ENCODE measurements at places on chromosomes 3 and 15. TPM values are rescaled to one million over a fixed set of nuclear protein-coding genes. Genes with fewer than 3 reads are reported as not detected.
A peak's percentile ranks its signal among the peaks of the same experiment; 100 is the strongest.

- H3K27ac ChIP-seq = no peak overlapping the region
- H3K27me3 ChIP-seq = no peaks in the 10 kb centered on the region
- peaks cover 3% of the 10 kb centered on the region for H3K4me1 ChIP-seq
Measured at GRCh38 chr3:66354001-66354400, 133.2 kb downstream of the SLC25A26 start.

- no peak overlapping the region for H3K4me3 ChIP-seq
- H3K27ac ChIP-seq = no peak overlapping the region
- DNase-seq = no peak
- H3K27me3 ChIP-seq = no peaks in the 10 kb centered on the region
- H3K36me3 ChIP-seq = no peaks in the 10 kb centered on the region
- peaks cover 13% of the 10 kb centered on the region for H3K4me1 ChIP-seq
Measured at GRCh38 chr15:51973775-51974174, 2.2 kb upstream of the LEO1 start.

GRCh38 chr3:156547637-156548036 is 7.3 kb downstream of the SSR3 start:
- H3K36me3 ChIP-seq = peaks cover 93% of the 10 kb centered on the region
- peak overlapping the region; percentile 98 for H3K27ac ChIP-seq
- peaks cover 62% of the 10 kb centered on the region for H3K4me1 ChIP-seq
- no peaks in the 10 kb centered on the region for H3K27me3 ChIP-seq
- no peak overlapping the region for H3K4me3 ChIP-seq

- H3K36me3 ChIP-seq = no peaks in the 10 kb centered on the region
- no peak overlapping the region for H3K4me3 ChIP-seq
- no peaks in the 10 kb centered on the region for H3K27me3 ChIP-seq
- peak; percentile 93 for DNase-seq
- H3K4me1 ChIP-seq = peaks cover 9% of the 10 kb centered on the region
Measured at GRCh38 chr15:73908030-73908821, 18.0 kb upstream of the LOXL1 start.

DNA sequence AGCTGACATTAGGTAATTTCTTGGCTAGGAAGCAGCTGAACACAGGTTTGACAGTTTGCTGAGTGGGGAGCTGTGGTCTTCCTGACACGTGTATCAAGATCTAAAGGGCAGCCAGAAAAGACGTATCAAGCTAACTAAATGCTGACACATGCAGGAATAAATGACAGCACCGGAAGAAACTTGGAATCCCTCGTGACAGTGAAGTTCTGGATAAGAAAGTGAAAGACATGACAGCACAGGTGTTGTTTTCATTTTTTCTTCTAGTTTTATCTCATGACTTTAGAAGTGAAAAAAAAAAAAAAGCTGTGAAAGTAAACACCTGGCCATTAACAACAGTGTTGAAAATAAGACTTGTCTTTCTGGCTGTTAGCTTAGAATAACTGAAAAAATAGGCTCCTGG is 48.7 kb downstream of the FGF7 start:
- no peaks in the 10 kb centered on the region for H3K27me3 ChIP-seq
- no peak overlapping the region for H3K4me3 ChIP-seq
- no peak overlapping the region for H3K27ac ChIP-seq
- peaks cover 17% of the 10 kb centered on the region for H3K36me3 ChIP-seq
- DNase-seq = no peak

DNA sequence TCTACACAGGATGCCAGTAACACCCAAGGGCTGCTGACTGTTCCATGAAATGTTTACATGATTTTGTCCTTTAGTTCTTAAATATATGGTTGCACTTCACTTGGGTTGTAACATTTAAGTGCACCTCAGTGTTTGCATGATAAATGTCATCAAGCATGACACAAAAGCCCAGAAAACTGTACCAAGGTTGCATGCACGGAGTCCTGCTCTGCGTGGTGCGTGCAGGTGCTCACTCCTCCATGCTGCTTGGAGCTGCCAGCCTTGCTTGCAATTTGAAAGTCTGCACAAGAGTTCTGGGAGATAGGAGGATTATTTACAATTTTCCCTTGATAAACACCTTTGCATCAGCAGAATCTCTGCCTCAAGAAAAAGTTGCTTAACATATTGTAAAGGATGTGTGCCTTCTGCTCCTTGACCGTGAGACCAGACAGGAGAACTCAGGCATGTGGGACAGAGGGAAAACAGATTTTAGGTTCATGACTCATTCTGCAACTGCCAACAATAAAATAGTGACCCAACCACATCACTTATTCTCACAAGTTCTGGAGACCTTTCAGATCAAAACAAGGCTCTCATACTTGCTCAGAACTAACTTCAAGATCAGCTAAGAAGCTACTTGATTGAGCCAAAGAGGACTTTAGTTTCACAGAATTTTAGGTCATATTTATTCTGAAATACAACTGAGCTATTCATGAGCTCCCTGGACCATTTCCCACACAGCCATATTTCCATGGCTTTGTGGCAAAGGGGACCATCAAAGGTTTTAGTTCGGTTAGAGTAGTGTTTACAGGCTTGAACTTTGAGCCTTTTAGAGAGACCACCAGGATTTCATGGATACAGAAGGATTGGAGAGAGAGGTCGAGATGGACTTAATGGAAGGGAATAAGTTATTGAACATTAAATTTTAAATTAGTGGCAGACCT is 128.4 kb upstream of the ZBED2 start:
- peak; percentile 47 for DNase-seq
- peak overlapping the region; percentile 68 for H3K27ac ChIP-seq
- no peaks in the 10 kb centered on the region for H3K27me3 ChIP-seq
- H3K36me3 ChIP-seq = no peaks in the 10 kb centered on the region

- no peaks in the 10 kb centered on the region for H3K27me3 ChIP-seq
- peak overlapping the region; percentile 84 for H3K27ac ChIP-seq
- peaks cover 31% of the 10 kb centered on the region for H3K36me3 ChIP-seq
Measured at GRCh38 chr3:47825590-47825989, 22.7 kb downstream of the DHX30 start.

SCG5 gene
- total RNA-seq = 9.0 TPM

GRCh38 chr3:149781741-149782140 is 10.6 kb downstream of the ANKUB1 start:
- no peaks in the 10 kb centered on the region for H3K36me3 ChIP-seq
- peaks cover 11% of the 10 kb centered on the region for H3K4me1 ChIP-seq
- H3K27me3 ChIP-seq = no peaks in the 10 kb centered on the region
- no peak overlapping the region for H3K27ac ChIP-seq
- DNase-seq = no peak
- H3K4me3 ChIP-seq = no peak overlapping the region

DNA sequence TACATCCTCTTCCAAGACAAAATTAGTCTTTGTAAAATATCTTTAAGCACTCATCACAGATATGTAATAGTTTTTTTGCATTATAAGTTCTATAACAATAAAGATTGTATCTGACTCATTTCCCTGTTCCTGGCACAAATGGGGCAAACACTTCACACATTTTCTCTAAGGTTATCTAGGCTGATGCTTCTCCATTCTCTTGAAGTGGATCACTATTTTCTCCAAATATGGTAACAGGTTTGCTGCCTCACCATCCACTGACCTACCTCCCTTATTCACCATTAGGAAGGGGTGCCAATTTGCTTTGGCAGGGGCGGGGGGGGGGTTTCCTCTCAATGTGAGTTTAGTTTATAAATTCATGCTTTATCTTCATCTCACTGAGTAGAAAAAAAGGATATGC is 767.7 kb upstream of the LMCD1 start:
- no peak overlapping the region for H3K4me3 ChIP-seq
- H3K36me3 ChIP-seq = no peaks in the 10 kb centered on the region

GRCh38 chr15:58077427-58077826 is 11.9 kb upstream of the ALDH1A2 start:
- peaks cover 34% of the 10 kb centered on the region for H3K27me3 ChIP-seq
- H3K4me1 ChIP-seq = no peaks in the 10 kb centered on the region
- DNase-seq = no peak
- H3K4me3 ChIP-seq = no peak overlapping the region
- no peaks in the 10 kb centered on the region for H3K36me3 ChIP-seq
- no peak overlapping the region for H3K27ac ChIP-seq

- H3K27me3 ChIP-seq = no peaks in the 10 kb centered on the region
- no peaks in the 10 kb centered on the region for H3K36me3 ChIP-seq
- H3K27ac ChIP-seq = no peak overlapping the region
- H3K4me1 ChIP-seq = peaks cover 3% of the 10 kb centered on the region
- H3K4me3 ChIP-seq = no peak overlapping the region
Measured at GRCh38 chr3:69692761-69693160, 46.5 kb upstream of the MITF start.

GRCh38 chr3:30286811-30287210 is 319.6 kb upstream of the TGFBR2 start:
- peak; percentile 31 for DNase-seq
- H3K36me3 ChIP-seq = no peaks in the 10 kb centered on the region
- peak overlapping the region; percentile 67 for H3K27ac ChIP-seq
- peaks cover 48% of the 10 kb centered on the region for H3K4me1 ChIP-seq
- no peak overlapping the region for H3K4me3 ChIP-seq
- H3K27me3 ChIP-seq = no peaks in the 10 kb centered on the region

LRRIQ4 gene
- 0.29 TPM for total RNA-seq

GRCh38 chr3:182440101-182440500 is 353.2 kb upstream of the ATP11B start:
- no peak overlapping the region for H3K27ac ChIP-seq
- no peaks in the 10 kb centered on the region for H3K36me3 ChIP-seq
- H3K27me3 ChIP-seq = no peaks in the 10 kb centered on the region

DNA sequence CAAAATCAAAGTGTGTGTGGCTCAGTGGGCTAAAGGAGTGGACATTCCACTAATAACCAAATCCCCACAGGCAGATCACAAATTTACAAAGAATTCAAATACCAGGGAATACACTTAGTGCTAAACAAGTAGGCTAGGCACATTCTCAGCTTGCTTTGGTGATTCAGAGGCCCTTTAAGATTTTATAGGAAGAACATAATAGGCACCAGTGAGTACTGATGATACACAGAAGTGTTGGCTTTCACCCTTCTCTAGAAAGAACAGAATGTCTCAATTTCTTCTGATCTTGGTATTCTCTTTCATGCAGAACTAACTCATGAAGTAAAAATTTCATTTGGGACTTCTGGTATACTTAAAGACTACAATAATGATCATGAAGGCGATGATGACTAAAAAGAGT is 55.0 kb downstream of the POLR2M start:
- no peak overlapping the region for H3K4me3 ChIP-seq
- no peak for DNase-seq
- no peak overlapping the region for H3K27ac ChIP-seq
- H3K36me3 ChIP-seq = no peaks in the 10 kb centered on the region
- H3K4me1 ChIP-seq = no peaks in the 10 kb centered on the region

GRCh38 chr15:74525309-74525708 is 15.7 kb upstream of the ARID3B start:
- no peaks in the 10 kb centered on the region for H3K36me3 ChIP-seq
- DNase-seq = no peak
- H3K4me3 ChIP-seq = no peak overlapping the region
- H3K27me3 ChIP-seq = no peaks in the 10 kb centered on the region
- no peak overlapping the region for H3K27ac ChIP-seq

MST1R gene
- 0.72 TPM for total RNA-seq

C3orf18 gene
- 18.8 TPM for total RNA-seq

DNA sequence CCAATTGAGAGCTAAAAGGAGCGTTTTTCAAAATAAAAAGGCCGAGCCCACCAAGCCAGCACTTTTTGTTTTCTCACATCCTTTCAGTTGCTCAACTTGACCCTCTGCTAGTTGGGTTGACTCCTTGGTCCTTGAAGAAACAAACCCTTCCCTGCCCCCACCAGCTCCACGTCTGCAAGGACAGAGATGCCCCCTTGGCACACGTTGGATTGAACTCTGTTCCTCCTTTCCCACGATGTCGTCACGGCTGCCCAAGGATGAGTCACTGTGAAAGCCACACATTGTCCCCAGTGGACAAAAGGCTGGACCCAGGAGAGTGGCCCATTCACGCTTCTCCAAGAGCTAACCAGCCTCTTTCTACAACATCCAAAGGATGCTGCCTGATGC is 43.0 kb upstream of the SPATA12 start:
- H3K4me3 ChIP-seq = no peak overlapping the region
- H3K36me3 ChIP-seq = no peaks in the 10 kb centered on the region
- no peaks in the 10 kb centered on the region for H3K27me3 ChIP-seq
- H3K27ac ChIP-seq = peak overlapping the region; percentile 19
- DNase-seq = no peak

GRCh38 chr15:64127521-64128270 is 23.8 kb upstream of the SNX22 start:
- no peak overlapping the region for H3K27ac ChIP-seq
- no peak overlapping the region for H3K4me3 ChIP-seq
- DNase-seq = no peak

DNA sequence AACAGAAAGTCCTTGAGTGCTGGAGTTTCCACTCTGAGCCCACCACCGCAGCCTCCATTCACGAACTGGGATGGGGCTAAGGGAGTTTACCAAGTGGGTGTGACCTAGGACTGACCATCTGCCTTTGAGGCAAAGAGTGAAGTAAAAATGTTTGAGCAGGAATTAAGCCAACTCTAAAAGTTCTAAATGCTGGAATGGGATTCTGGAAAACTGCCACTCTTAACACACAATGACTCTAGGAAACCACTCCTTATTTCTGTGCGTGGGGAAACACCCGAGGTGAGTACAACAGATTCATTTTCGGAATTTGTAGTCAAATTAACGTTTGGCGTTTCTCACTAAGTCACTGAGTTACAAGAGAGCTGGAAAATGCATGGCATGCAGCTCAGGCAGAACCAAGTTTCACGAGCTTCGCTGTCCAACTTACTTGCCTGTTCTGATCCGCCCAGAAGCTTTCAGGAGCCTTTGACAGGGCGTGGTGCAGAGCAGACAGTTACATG is 31.6 kb downstream of the ISL2 start:
- no peaks in the 10 kb centered on the region for H3K4me1 ChIP-seq
- H3K4me3 ChIP-seq = no peak overlapping the region
- no peaks in the 10 kb centered on the region for H3K36me3 ChIP-seq
- H3K27ac ChIP-seq = no peak overlapping the region
- no peak for DNase-seq

DNA sequence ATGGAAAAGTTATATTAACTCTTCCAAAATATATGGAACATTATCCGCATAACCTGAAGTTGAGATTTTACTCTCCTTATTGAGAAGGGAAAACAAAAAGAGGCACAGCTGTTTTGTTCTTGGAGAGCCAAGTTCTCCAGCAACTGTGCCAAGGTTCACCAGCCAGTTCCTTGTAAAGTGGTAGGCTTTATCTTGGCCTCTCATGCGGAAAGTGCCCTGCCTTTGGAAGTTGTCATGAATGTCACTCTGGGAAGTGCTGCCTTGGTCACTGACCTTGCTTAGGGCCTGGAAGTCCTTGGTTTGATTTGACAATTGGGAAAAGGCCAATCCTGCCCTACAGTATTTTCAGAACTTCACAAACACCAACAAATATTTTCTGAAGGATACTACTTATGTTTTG is 44.2 kb upstream of the THRB start:
- no peaks in the 10 kb centered on the region for H3K36me3 ChIP-seq
- no peak for DNase-seq
- no peaks in the 10 kb centered on the region for H3K27me3 ChIP-seq
